Caco-2 (cell line): ENCODE measurements at places on chromosomes 16 and 17. TPM values are rescaled to one million over a fixed set of nuclear protein-coding genes. Genes with fewer than 3 reads are reported as not detected.

GRCh38 chr16:19294156-19294649 is 8.7 kb downstream of the CLEC19A start:
- DNase-seq = no peak

GRCh38 chr17:74119965-74120364 is 83.5 kb upstream of the RPL38 start:
- no peak for DNase-seq

Gene C1QTNF1
- total RNA-seq = 16.1 and 19.9 TPM in 2 replicates

Gene TMEM106A
- total RNA-seq = 6.9 and 8.0 TPM in 2 replicates

Gene TBC1D28
- not detected in 2 replicates for total RNA-seq

Gene MSLN
- total RNA-seq = 0.36 and 0.39 TPM in 2 replicates

GRCh38 chr17:51793686-51794085 is 364.8 kb downstream of the CA10 start:
- no peak for DNase-seq

- DNase-seq = no peak
Observed at GRCh38 chr17:50972577-50972976, 106.4 kb upstream of the TOB1 start.

DNA sequence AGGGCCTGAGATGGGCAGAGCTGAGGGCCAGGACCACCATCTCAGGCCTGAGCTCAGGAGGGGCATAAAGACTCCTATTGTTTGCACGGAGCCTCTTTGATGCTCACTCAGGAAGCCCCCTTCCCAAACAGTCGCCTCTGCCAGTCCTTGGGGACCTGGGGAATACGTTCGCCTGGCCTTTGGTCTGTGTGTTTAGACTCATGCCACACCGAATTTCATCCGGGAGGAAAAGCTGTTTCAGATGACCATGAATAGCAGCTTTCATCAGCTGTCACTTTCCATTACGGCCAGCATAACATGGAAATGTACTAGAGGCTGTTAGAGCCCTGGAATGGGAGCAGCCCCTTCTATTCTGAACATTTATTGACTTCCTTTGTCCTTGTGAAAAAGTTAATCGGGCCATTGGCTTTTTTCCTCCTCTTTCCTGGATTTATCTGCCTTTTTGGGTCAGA is 139.0 kb downstream of the HS3ST3A1 start:
- no peak for DNase-seq

Gene SPNS3
- total RNA-seq = not detected in 2 replicates

- no peak for DNase-seq
Observed at GRCh38 chr16:26985100-26986065, 81.3 kb upstream of the C16orf82 start.

GRCh38 chr17:3927628-3928340 is 11.5 kb upstream of the P2RX1 start:
- peak; percentile 23 for DNase-seq

- no peak for DNase-seq
Observed at GRCh38 chr16:81752225-81752875, 26.7 kb upstream of the PLCG2 start.

Gene SPATA22
- not detected in 2 replicates for total RNA-seq

Gene LHX1
- 0.37 TPM in 1 of 2 replicates, not detected in the other for total RNA-seq

Gene TMEM100
- total RNA-seq = not detected in 2 replicates

Gene PRR11
- 80.2 and 89.9 TPM in 2 replicates for total RNA-seq

Gene PITPNM3
- 0.32 and 0.50 TPM in 2 replicates for total RNA-seq

GRCh38 chr16:52786091-52786490 is 239.1 kb upstream of the TOX3 start:
- no peak for DNase-seq

DNA sequence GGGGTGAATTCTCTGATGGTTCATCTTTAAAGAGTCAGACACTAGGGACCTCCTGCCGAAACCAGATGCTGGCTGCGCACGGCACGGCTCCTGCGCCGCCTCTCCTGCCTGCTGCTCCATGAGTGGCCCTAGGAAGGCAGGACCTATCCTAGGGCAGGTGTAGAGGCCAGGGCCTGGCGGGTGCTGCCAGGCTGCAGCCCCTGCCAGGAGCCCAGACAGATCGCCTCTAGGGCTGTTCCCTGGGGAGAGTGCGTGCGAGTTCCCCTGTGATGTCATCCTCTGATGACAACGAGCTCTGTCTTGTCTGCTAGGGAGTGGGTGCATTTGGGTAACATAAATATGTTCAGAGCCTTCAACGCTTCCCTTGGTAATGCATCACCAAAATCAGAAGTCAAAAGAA is 23.9 kb downstream of the SLC38A10 start:
- DNase-seq = no peak

DNA sequence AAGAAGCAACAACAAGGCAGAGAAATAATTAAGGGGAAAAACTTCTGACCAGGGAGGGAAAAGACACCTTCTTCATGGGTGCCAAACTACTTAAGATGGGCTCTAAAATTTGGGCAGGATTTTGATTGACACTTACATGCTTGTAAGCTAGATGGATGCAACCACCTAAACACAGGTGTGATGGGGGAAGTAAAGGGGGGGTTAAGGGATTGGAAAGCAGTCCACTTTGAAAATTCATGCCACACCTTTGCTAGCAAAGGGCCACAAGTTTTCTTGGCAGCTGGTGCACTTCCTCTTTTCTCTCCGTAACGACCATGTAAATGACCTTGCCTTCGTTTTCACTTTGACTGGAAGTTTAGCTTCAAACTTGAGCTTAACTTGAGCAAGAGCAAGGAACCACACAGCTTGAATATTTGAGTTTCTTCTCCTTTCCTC is 14.3 kb upstream of the PRKAR1A start:
- no peak for DNase-seq

GRCh38 chr17:7897090-7897489 is 8.5 kb downstream of the CHD3 start:
- no peak for DNase-seq

Gene PIRT
- not detected in 2 replicates for total RNA-seq

DNA sequence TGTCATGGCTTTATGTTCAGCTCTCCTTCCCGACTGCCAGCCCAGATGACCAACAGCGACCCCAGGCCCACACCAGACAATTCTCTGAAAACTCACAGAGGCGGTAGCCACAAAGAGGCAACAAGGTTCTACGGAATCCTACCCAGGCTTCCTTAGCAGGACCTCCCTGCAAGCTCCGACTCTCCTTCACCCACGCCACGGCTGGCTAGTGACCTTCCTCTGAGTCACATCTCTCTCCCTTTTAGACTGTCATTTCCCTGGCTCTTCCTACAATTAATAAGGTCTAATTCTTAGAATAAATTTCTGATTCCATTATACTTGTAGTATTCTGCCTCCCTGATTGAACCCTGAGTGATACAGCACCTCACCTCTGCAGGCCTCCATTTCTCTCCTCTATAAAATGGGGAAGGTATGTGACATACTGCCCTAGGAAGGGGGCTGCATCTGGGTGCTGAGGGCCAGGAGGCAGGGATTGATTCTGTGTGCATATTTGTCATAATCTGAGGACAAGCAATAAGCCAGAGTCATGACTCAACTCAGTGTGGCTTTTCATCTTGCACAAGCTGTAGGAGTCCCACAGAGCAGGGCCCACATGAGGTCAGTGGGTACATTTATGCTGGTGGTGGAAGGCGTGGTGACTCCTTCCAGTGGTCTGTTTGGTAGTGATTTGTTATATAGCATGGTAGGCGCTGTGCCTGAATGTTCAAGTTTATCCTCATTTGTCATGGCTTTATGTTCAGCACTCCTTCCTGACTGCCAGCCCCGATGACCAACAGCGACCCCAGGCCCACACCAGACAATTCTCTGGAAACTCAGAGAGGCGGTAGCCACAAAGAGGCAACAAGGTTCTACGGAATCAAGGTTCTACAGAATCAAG is 46.2 kb downstream of the SMPD3 start:
- DNase-seq = no peak

GRCh38 chr16:61797961-61798507 is 238.2 kb downstream of the CDH8 start:
- DNase-seq = no peak

Gene GSG1L
- total RNA-seq = not detected in 2 replicates

DNA sequence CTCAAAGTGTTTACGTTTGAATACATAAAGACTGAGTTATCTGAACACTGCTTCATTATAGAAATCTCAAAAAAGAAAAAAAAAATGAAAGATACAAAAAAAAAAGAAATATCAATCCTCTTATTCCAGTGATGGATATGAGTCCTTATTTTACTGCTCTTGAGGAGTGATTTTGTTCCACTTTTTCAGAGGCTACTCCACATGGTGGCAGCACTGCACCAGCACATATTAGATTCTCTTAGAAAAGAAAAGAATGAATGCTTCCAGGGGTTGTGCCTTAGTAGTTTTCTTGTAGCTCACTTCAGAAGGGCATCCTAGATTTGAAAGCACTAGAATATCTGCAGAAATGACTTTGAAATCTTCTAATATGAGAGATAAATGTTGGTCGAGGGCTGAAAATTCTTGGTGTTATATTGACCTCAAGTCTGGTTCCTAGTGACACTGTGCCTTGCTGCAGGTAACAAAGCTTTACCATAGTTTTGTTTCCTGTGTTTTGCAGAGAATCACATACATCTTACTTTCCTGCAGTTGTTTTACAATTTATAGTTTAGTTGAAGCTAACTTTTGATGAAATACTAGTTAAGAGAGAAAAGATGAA is 25.9 kb downstream of the AP2B1 start:
- DNase-seq = peak; percentile 67

DNA sequence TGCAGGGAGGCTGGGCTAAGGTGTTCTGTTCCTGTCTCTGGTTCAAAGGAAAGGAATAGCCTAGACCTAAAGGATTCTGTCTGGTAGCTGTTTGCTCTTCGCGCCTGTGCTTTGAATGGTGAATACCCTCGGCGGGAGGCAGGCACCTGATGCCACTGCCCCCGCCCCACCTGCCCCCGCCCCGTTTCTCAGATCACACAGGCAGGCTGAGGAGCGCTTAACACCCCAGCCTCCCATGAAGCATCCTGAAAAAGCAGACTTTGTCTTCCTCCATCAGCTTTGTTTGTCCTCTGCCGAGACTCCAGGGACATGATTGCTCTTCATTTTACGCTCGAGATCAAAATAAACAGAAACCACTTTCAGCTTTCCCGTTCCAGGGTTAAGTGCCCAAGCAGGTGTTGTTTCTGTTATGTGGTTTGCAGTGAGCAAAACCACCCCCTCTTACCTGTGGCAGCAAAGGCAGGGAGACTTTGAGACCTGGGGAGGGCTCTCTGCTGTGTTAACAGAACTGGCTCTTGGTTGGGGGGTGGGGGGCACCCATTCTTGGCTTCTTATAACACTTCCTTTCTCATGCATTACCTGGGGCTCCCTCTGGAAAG is 452.1 kb downstream of the WWOX start:
- DNase-seq = no peak

GRCh38 chr17:37368577-37368976 is 7.2 kb upstream of the C17orf78 start:
- DNase-seq = no peak

DNA sequence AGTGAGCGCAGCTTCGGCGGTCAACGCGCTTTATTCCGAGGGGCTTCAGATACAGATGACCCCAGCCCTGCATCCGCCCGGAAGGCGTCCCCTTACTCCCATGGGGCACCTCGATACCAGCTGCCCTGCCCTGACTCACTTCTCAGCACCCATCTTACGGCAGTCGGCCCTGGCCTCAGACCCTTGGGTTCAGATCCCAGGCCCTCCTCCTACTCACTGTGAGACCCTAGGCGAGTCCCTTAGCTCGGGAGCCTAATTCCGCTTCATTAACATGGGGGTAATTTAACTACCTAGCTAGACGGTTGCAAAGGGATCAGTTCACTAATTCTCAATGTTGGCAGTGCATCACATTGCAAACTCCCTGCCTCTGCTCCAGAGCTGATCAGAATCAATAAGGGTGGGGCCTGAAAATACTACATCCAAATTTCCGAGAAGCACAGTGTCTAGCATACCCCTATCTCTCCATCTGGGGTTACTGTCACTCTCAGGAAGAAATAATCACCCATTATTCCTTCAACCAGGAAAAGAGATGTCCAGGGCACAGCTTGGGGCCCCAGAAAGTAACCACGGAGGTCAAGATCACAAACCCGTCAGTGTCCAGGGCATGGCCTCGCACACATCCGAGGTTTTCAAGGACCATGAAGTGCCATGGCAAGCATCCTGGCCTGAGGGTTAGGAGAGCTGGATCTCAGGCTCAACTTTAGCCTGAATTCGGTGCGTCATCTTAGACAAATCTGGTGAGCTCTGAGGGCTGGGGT is 415 bp upstream of the FLOT2 start:
- no peak for DNase-seq

DNA sequence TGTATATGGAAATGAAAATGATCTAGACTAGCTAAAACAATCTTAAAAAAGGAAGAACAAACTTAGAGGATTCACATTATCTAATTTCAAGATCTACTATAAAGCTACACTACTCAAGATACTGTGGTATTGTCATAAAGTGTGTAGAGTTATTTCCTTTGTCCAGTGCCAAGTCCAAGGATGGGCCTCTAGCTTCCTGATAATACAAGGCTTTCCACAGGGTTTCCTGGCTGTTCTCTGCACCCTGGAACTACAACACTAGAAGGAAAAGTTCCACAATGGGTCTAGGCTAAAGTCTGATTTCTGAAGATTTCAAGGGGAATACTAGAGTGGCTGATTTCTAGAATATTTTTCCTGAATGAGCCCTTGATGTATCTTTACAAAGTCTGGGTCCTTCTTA is 34.2 kb downstream of the TBC1D3B start:
- no peak for DNase-seq

- peak; percentile 97 for DNase-seq
Observed at GRCh38 chr17:50559674-50560184, 786 bp upstream of the CACNA1G start.

DNA sequence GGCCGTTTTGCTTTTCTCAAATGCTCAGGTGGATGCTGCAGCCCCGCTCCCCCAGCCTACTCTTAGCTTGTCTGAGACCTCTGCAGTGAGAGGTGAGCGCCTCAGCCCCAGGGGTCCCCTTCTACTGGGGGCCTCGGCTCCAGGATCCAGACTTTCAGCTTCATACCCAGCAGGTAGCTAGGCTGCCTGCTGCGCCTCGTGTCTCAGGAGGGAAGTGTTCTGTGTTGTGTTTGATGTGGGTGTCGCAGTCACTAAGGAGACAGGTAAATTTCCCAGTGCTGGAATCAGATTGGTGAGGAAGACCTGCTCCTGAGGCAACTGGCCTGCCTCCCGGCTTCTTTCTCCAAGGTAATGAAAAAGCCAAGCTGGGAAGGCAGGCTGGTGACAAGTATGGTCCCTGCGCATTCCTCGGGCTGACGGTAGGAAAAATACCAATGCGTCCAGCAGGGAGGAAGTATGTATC is 604.0 kb upstream of the SALL1 start:
- DNase-seq = no peak

DNA sequence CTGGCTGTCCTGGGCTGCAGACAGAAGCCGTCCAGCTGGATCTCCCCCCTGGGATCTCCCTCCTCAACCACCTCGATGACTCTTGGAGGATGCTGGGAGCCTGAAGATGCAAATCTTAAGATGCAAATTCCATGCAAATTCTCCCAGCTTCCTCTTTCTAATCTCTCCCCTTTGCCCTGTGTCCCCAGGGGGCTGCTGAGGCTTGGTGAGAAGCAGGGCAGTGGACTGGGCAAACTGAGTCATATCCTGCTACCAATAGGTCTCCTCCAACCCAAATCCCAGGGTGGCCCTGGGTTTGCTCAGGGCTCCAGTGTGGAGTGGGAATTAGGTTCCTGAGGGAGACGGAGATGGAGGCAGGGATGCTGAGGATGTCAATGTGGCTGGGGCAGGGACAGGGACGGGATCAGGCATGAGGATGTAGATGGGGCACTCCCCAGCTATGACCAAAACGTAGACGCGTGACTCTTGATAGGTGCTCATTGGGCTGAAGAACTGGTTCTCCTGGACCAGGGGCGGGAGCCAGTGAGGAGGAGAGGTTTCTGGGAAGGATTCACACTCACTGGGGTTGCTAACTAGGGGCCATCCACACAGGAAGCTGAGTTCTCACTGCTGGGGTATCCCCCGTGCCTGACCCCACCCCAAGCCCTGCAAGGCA is 3.6 kb upstream of the ALOX12B start:
- no peak for DNase-seq

Gene DCUN1D3
- total RNA-seq = 16.4 and 19.2 TPM in 2 replicates

GRCh38 chr16:47880653-47881052 is 275.1 kb downstream of the ABCC12 start:
- no peak for DNase-seq
